ENCODE measurements at places on chromosomes 5 and 9.

- DNase-seq = no peak
These were observed 148.5 kb upstream of the MRPS30 start for GRCh38 chr5:44660251-44660650.

DNA sequence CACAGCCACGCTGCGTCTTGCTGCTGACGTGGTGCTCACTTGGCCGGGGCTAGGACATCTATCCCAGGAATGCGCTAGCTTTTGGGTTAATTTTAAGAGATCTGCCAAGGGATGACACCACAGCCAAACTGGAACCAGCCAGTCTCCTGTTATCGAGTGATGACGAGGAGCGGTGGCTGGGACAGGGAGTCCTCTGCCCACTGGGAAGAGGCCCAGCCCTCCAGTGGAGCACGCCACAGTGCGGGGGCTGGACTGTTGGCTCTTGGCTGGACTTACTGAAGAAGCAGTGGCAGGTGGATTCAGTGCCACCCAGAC lies 55.1 kb upstream of the PHYKPL start:
- DNase-seq = no peak

DNA sequence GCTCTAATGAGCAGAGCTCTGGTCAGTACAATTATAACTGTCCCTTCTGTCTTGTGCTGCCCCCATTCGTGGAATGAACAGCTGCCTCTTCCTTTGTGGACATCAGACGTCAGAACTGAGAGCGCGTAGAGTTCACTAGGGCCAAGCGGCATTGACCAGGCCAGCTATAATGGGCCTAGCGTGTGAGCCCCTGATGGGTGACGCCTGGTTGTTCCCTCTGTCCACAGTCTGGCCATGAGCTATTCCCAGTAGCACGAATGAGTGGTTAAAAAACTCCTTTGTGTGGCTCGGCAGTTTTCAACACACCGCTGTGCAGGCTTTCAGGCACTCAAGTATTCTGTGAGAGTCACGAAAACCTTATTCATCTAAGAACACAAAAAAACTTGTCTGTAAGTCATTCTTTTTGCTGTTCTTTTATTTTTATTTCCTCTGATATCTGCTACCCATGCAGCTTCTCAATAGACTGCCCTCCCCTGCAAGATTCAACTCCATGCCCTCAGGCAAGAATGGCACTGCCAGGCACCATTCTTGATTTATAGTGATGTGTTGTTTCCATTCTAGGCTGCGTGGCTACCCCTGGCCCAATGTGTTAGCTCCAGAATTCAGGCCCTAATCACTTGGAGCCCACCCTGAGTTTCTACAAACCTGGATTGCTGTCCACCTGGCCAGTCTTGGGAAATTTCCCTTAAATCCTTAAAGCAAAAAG lies 52.5 kb downstream of the ANKDD1B start:
- no peak for DNase-seq

GRCh38 chr9:91710158-91710557 lies 239.9 kb downstream of the ROR2 start:
- no peak for DNase-seq

GRCh38 chr9:20623748-20624124 lies 1.4 kb upstream of the MLLT3 start:
- no peak for DNase-seq

DNA sequence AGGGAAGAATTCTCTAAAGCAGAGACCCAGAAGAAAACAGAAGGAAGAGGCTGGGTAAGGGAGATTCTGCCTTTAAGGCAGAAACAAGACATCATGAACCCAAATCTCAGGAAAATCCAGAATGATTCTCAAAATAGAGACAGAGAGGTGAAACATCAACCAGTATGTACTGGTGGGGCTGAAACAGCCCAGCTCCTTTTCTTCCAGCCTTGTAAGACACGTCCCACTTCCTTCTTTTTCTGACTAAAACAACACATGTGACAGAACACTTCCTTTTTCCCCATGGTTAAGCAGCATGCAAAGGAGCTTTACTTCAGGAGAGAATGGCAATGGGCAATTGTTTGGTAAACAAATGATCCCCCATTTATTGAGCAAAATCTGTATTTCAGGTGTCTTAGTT lies 230.8 kb upstream of the NR4A3 start:
- no peak for DNase-seq

GRCh38 chr5:108193021-108193795 lies 188.7 kb downstream of the FBXL17 start:
- no peak for DNase-seq

- no peak for DNase-seq
These were observed 130.8 kb upstream of the STC2 start for GRCh38 chr5:173458828-173459609.

GRCh38 chr9:133205996-133206931 lies 2.8 kb downstream of the OBP2B start:
- no peak for DNase-seq

DNA sequence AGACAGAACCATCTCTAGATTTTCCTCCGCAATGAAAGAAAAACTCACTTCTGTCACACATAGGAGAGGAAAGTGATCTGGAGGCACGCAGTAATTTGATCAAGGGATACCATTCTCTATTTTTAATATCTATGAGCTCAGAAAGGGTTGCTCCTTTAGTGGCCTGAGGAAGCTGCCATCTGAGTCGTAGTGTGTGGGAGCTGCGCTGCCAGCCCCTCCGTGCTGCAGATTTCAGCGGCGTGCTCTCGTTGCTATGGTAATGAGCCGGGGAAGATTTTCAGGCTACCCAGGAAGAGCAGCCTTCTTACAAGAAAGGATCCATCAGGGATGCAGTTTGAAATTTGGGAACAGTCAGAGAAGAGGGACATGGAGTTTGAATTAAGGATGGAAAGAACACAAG lies 17.1 kb upstream of the GOLM1 start:
- DNase-seq = no peak

GRCh38 chr9:4678679-4679267 lies 596 bp upstream of the CDC37L1 start:
- no peak for DNase-seq

Data from T-helper 1 cell (primary cell).